Stimulated activated CD8-positive, alpha-beta memory T cell treated with anti-CD3 and anti-CD28 coated beads, Interleukin-4, amount 100 ng/mL, for 1 hour (primary cell): ENCODE measurements at places on chromosomes 16 and 17.

DNA sequence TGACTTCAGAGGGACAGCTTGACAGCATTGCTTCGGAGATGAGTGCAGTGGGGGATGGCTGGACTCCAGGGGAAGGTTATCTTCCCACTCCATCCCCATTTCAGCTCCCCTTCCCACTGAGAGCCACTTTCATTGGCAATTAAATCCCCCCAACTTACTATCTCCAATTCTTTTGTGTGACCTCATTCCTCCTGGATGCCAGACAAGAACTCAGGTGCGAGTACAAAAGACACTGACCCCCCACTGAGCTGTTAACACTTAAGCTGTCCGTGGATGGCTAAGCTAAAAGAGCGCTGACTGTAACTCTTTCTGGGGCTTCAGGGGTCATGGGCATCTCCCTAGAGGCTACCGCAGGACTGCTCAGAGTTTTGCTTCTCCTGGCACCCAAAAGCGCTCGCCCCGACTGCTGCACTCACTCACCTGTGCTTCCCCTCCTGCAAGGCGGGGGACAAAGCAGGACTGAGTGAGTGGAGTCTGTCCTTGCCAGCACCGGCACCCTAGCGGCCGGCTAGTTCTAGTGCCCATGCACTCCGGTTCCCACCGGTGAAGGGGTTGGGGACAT, 44.8 kb upstream of the FBXO47 start:
- DNase-seq, result no peak

DNA sequence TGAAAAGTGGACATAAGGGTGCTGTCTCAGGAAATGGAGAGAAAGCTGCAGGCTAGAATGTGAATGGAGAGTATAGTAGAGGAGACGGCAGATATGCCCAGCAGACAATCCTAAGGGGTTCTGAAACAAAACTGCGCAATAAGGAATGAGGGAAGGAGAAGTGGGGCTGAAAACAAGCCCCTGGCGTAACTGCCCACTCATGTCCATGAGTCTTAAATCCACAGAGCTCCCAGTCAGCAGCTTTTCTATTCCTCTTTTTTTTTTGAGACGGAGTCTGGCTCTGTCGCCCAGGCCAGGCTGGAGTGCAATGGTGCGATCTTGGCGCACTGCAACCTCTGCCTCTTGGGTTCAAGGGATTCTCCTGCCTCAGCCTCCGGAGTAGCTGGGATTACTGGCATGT, 5.9 kb downstream of the STRADA start:
- DNase-seq, result no peak

GRCh38 chr17:38746004-38746848, 1.9 kb downstream of the PCGF2 start:
- no peak for DNase-seq

GRCh38 chr17:76337413-76337777, 16.3 kb downstream of the PRPSAP1 start:
- no peak for DNase-seq

GRCh38 chr16:68643847-68644246, 1.3 kb upstream of the CDH3 start:
- DNase-seq, result no peak

- DNase-seq, result no peak
These were observed 1.4 kb downstream of the RAPGEFL1 start for GRCh38 chr17:40178660-40179059.

DNA sequence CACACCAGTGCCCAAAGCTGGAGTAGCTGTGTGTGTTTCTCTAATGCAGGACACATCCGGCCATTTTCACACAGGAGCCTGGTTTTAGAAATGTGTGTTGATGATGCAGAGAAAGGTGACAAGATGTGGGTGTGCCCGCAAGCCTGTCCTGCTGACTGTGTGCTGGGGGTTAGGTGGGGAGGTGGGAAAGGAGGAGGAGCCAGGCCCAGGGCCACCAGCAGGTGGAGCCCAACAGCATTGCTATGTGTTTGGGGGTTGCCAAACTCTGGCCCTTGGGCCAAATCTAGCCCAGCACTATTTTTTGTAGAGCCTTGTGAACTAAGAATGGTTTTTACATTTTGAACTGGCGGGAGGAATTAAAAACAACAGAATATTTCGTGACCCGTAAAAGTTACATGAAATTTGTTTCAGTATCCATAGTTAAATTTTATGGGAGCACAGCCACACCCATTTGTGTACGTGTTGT, 61.7 kb upstream of the LGALS9 start:
- DNase-seq, result peak; percentile 35

DNA sequence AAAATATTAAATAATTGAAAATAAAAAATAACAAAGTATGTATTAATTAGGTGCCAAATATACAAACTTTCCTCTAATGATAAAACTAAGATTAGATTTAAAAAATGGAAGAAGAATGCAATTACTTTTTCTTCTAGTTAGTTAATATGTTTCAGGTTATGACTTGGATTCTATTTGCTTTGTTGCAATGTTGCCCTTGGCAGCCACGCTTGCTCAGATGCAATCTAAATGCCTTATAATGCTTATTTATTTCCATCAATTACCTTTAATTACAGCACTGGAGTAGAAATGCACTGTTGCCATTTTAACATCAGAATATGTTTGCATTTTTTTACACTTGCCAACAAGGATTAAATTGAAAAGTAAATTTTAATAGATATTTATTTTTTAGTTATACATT, 263.9 kb downstream of the CNTNAP4 start:
- DNase-seq, result no peak

DNA sequence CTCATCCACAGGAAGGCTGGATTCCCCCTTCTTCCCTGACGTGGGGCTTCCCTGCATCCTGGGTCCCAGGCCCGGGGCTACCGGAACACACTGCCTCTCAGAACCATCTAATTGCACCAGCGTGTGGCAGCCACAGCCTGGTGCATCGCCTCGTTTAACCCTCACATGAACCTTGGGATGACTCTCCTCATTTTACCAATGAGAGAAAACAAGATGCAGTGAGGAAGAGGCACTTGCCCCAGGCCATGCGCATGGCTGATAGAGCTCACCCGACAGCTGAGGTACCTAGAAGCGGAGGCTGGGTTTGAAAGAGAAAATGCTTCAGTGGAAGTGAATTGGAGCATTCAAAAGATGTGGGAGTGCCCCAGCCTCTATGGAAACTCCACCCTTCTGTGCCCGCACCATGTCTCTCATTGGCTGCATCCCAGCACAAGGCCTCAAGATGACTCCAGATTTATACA, 162.3 kb downstream of the KATNIP start:
- no peak for DNase-seq

GRCh38 chr16:20359997-20360396, 7.5 kb upstream of the UMOD start:
- no peak for DNase-seq

GRCh38 chr16:386641-387156, 4.9 kb upstream of the PGAP6 start:
- no peak for DNase-seq
